ENCODE measurements at places on chromosomes 6 and 20. TPM values are rescaled to one million over a fixed set of nuclear protein-coding genes. Genes with fewer than 3 reads are reported as not detected.

The GTSF1L gene
- total RNA-seq = not detected

The TP53INP2 gene
- 2.5 TPM for total RNA-seq

The PLAGL2 gene
- total RNA-seq = 1.7 TPM

The ADAM33 gene
- total RNA-seq = not detected

The SRC gene
- total RNA-seq = 15.1 TPM

The SMAP1 gene
- 18.8 TPM for total RNA-seq

The FAM217A gene
- not detected for total RNA-seq

Data from endothelial cell of coronary artery (primary cell).